ENCODE measurements at places on chromosomes 7 and 10.

DNA sequence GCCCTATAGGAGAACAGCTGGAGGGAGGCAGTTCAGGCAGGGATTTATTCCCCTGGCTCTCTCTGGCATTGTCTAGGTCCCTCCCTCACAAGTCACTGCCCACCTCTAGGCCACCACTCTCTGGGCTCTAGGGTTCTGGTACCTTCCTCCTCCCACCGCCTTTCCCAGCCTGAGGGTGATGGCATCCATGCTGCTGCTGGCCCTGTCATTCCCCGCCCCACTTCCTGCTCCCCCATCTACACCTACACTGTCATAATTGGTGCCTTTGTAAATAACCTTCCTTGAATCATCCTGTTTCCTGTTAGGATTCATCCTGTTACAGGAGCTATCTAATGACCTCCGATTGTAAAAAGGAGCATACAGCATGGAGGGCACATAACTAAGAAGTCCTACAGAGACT, 303.3 kb upstream of the COBL start:
- no peak for DNase-seq

DNA sequence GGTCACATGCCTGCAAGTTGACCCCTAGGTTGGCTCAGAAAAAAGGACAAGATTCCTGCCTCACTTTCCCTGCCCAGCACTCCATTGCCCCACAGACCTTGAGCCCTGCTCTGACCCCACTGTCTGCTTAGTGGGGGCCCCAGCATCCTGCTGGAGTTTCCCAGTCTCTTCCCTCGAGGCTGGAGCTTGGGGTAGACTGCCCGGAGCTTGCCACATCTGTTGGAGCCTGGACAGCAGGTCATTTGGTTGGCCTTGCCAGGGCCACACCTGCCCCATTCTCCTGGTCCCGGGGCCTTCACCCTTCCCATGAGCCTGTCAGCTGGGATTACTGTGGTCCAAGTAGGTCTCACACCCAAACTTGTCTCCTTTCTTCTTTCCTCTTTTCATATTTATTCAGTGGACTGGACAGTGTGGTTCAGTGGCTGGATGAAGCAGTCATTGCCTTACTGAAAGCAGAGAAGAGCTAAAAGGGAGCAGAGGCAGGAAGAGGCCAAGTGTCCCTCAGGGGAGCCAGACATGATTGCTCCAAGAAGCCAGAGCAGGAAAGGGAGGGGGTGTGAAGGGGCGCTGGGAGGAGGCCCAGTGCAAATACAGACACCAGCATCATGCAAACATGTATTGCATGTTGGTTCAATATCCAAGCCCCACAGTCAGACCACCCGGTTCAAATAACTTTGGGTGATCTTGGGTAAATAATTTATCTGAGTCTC, 56.2 kb upstream of the CACUL1 start:
- no peak for DNase-seq

DNA sequence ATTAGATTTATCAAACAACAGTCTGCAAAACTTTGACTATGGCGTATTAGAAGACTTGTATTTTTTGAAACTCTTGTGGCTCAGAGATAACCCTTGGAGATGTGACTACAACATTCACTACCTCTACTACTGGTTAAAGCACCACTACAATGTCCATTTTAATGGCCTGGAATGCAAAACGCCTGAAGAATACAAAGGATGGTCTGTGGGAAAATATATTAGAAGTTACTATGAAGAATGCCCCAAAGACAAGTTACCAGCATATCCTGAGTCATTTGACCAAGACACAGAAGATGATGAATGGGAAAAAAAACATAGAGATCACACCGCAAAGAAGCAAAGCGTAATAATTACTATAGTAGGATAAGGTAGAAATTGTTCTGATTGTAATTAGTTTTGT, 31.4 kb downstream of the LRRC17 start:
- DNase-seq: no peak

DNA sequence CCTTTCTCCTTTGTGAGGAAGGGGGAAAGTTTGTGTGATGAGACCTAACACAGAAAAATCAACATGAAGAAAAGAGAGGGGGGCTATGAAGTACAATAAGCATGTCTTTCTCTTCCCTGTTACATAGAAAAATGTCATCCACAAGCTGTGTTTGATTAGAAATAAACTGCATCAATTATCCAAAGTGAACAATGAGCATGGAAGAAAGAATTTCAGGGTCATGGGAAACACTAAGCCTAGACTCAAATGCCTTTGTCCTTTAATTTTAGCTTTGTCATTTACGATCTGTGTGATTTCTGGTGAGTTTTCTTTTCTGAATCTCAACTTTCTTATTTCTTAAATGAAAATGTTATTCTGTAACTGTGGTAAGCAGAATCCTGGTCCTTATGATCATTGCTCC, 121.0 kb downstream of the GNAI1 start:
- DNase-seq: no peak

- no peak for DNase-seq
Observed at GRCh38 chr10:61888744-61889143, 12.8 kb upstream of the ARID5B start.

DNA sequence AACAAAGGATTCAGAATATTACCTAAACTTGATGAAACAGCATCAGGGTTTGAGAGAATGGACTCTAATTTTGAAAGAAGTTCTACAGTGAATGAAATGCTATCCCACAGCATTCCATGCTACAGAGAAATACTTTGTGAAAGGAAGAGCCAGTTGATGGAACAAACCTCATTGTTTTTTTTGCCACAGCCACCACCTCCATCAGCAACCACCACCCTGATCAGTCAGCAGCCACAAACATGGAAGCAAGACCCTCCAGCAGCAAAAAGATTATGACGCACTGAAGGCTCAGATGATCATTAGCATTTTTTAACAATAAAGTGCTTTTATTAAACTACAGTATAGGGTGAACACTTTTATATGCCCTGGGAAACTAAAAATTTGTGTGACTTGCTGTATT, 98.7 kb downstream of the LRRC4 start:
- DNase-seq: no peak

GRCh38 chr10:102627736-102628293, 16.5 kb upstream of the TRIM8 start:
- no peak for DNase-seq

DNA sequence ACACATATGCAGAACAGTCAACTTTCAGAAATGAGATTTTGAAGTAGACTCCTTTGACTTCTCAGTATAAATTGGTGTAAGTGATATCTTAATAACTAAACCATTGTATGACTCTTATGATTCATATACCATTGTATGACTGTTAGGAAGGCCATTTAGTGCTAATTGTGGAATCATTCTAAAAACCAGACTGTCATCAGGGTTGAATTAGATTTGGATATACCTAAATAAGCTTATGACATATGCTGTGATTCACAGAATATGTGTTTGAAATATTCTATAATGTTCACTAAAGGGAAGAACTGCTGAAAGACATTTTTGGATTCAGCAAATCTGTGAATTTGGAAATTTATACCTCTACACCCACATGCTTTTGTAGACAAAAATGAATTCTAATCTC, 438.1 kb downstream of the MDFIC start:
- no peak for DNase-seq

- no peak for DNase-seq
Observed at GRCh38 chr10:72524489-72524888, 101.4 kb downstream of the MICU1 start.

- DNase-seq: no peak
Observed at GRCh38 chr10:54702583-54703485, 98.2 kb downstream of the PCDH15 start.

GRCh38 chr7:112782498-112782897, 7.7 kb downstream of the TMEM168 start:
- DNase-seq: no peak

- no peak for DNase-seq
Observed at GRCh38 chr10:84424731-84425167, 96.4 kb downstream of the CCSER2 start.

GRCh38 chr7:108586274-108586710, 16.6 kb downstream of the DNAJB9 start:
- no peak for DNase-seq

GRCh38 chr10:78863140-78863905, 205.4 kb upstream of the ZMIZ1 start:
- no peak for DNase-seq

- DNase-seq: no peak
Observed at GRCh38 chr7:71191771-71192170, 59.8 kb downstream of the GALNT17 start.

- no peak for DNase-seq
Observed at GRCh38 chr7:80107278-80107677, 27.4 kb upstream of the GNAI1 start.

GRCh38 chr10:15486404-15486803, 115.3 kb upstream of the FAM171A1 start:
- no peak for DNase-seq

GRCh38 chr7:22482503-22482902, 17.5 kb downstream of the STEAP1B start:
- DNase-seq: no peak

DNA sequence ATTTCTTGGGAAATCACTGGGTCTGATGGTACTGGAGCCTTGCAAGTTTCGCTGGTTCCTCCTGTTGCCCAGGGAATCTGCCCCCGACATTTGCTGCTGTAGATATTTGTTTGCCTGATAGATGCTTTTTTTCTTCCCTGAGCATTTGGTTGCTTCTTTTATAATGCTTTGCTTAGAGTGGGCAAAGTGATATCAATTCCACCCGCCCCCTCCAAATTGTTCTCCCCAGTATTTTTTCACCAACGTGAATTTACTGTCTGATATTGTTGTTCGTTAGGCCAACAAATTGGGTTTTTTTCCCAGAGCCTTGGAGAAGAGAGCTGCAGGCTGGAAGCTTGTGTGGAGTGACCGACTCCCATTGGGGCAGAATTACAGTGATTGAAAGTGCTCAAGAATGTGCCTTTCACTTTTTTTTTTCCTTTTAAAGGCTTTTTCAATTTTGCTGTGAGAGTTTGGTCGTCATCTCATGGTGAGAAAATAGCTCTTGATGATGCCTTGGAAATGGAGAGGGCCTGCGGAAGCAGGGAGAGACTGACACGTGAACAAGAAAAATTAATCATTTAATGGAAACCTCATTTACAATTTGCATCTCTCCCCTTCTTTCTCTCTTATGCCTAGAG, 2.5 kb downstream of the GRK5 start:
- no peak for DNase-seq

- no peak for DNase-seq
Observed at GRCh38 chr10:122577311-122577885, 16.8 kb downstream of the DMBT1 start.

DNA sequence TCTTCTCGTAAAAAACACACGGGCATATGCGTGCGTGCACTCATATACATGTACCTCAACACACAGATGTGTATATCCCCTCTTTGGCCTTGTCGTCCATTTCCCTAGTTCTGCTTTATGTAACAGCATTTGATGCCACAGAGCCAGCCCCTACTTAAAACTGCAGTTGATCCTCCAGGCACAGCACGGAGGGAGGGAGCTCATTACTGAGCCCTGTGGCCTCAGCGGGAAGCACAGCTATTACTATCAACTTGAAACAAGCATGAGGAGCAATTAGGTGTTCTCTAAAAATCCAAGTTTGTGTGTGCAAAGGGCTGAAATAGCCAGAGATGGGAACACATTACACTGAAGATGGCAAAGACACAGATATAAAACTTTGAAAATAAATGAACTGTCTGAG, 580.9 kb downstream of the GLRX3 start:
- DNase-seq: no peak

GRCh38 chr10:33365871-33366411, 31.5 kb upstream of the NRP1 start:
- DNase-seq: no peak

DNA sequence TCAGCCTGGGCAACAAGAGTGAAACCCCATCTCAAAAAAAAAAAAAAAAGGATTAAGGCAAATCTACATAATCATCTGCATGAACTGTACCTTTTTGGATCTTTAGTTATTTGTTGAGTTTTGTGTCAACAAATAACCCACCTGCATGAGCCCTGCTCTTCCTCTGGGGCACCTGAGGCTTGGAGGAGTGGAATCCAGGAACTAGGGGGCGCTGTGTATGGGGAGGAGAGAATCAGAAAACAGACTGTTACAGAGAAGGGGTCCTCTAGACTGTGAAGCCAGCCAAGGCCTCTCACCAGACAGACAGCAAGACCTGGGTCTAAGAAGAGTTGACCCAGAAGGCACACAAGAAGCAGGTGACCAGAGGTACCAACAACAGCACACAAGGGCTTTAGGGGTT, 682.8 kb upstream of the NRP1 start:
- DNase-seq: no peak

DNA sequence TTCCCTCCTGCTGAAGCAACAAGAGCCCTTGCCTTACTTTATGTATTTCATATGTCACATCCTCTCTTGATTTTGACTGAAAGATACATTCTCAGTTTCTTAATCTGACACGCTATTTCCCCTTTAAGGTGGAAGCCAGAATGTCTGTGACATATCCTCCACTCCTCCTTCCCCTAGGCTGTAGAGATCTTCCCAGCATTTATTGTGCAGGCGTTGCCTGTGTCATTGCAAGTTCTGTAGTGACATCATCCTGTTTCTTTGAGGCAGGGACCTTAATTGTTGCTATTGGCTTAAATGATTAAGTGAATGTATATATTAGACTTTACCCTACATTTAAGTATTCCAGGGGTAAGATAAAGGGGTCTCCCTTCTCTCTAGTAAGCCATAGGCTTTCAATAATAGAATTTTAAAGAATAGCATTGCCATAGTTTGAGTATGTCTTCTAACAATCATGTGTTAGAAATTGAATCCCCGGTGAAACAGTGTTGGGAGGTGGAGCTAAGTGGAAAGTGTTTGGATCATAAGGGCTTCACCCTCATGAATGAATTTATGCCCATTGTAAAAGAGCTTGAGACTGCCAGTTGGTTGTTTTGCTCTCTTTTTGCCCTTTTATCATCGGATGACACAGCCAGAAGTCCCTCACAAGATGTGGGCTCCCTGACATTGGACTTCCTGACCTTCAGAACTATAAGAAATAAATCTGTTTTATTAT, 189.5 kb upstream of the CDC14C start:
- no peak for DNase-seq

- DNase-seq: no peak
Observed at GRCh38 chr10:101939729-101940128, 96.1 kb upstream of the KCNIP2 start.

- DNase-seq: no peak
Observed at GRCh38 chr7:38855867-38856266, 53.1 kb downstream of the VPS41 start.

- no peak for DNase-seq
Observed at GRCh38 chr10:103951942-103952341, 15.0 kb upstream of the SLK start.

GRCh38 chr7:100763556-100764140, 30.3 kb downstream of the ZAN start:
- no peak for DNase-seq

- no peak for DNase-seq
Observed at GRCh38 chr7:78770422-78771410, 682.8 kb downstream of the MAGI2 start.

GRCh38 chr10:71366690-71367089, 30.0 kb upstream of the CDH23 start:
- DNase-seq: no peak

DNA sequence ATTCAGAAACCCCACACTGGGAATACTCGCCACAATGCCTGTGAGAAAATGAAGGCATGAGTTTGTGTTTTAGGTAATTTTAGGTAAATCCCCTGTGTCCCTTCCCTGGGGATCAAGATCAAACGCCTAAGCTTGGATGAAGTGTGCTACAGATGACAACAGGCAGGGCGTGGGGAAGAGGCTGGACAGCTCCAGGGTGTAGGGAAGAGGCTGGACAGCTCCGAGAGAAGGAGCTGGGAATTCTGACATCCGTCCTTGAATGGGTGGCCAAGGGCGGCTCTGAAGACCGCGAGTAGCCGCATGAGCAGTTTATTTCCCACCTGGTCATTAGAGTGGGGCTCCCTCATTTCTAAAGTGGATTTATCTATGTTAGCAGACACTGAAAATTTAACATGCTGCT, 109.7 kb downstream of the RAMP3 start:
- DNase-seq: no peak

- DNase-seq: no peak
Observed at GRCh38 chr10:15420858-15421257, 49.8 kb upstream of the FAM171A1 start.

Measured in stimulated activated CD4-positive, alpha-beta T cell treated with anti-CD3 and anti-CD28 coated beads, Interleukin-15, amount 100 ng/mL, for 48 hours (primary cell).